ENCODE measurements at places on chromosomes 5 and 9.

GRCh38 chr9:28799876-28800275, 1226.6 kb upstream of the C9orf72 start:
- DNase-seq = no peak

DNA sequence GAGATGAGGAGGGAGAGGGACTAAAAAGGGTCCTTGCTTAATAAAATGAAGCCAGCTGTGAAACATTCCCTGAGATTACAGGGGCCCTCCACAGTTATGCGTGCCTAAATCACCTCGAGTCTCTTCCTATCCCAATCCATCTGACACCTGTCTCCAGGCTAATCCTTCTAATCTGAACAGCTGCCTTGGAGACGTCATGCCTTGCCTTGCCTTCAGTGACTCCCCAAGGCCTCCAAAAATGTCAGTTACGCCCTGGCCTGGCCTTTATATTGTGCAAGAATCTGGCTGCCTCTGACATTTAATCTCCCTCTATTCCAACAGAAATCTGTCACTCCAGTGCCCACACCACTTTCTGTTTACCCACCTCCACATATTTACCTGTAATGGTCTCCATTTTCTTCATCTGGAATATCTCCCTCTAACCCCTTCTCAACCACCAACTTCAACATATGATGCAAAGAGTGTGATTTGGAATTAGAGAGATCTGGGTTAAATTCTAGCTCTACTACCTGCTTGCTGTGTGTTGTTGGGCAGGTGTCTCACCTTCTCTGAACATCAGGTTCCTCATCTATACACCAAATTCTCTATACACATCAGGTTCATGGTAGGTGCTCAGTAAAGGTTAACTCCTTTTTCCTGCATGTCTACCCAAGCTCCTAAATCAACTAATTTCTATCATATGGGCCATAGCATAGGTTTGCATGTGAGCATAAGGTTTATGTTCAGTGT, 57.9 kb downstream of the PTCD2 start:
- no peak for DNase-seq

DNA sequence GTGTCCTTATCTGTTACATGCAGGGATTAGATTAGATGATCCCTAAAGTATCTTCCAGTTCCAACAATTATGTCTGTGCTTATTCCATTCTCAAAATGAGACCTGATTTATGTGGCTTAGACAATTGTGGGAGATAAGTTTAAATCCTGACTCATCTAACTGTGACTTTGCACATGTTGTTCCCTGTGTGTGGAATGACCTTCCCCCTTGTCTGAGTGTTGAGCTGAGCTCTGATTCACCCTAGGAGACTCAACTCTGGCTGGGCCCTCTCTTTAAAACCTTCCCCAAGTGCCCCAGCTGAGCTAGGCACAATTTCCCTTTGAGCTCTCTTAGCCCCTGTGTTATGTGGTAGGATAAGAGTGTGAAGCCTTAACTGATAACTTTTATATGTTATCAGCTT, 118.9 kb upstream of the ELL2 start:
- DNase-seq = peak; percentile 22

- DNase-seq = no peak
These were observed 590 bp downstream of the RASGRF2 start for GRCh38 chr5:80960531-80961375.

GRCh38 chr9:110440172-110440571, 102.5 kb upstream of the TXNDC8 start:
- peak; percentile 16 for DNase-seq

DNA sequence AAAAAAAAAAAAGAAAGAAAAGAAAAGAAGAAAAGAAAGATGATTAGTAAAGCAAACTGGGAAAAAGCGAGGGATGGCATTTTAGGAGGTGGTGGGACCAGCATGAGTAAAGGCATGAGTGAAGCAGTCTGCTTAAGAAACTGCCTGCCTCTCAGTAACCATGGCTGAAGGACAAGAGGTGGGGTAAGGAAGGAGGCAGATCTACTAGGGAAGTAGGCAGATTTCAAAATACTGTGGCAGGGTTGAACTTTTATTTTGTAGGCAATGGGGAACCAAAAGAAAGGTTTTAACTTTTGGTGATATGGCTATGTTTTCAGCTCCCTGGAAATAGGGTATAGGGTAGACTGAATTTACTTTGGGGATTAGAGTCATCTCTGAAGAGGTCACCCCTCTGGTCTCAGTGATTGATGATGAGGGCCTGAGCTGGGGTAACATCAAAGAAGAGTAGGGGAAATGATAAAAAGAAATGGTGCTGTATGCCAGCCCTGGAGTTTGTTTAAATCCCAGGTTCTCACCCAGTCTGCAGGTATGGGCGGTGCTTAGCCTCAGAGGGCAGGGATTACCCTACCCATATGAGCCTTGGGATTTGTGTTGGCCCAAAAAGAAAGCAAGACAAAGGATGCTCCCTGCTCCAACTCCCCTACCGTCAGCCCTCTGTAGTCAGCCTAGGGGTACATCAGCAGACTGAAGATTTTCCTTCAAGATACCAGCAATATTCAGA, 316.2 kb downstream of the CWC27 start:
- DNase-seq = no peak

DNA sequence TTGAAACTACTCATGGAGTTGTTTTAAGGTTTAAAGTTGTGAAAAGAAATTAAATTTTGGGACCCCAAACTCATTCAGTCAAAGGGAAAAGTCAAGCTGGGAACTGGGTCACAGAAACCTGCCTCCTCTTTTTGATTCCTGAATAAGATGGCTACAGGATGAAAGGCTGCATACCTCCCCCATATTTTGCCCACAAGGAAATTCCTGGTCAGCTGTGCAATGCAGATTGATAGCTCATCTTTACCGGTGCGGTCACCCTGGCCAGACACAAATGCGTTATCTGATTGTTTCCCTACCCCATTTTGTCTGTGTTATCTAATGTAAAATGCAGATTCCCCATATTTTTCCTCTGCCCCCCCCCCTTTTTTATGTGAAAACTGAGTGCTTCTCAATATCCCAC, 1.3 kb downstream of the HAVCR2 start:
- peak; percentile 20 for DNase-seq

DNA sequence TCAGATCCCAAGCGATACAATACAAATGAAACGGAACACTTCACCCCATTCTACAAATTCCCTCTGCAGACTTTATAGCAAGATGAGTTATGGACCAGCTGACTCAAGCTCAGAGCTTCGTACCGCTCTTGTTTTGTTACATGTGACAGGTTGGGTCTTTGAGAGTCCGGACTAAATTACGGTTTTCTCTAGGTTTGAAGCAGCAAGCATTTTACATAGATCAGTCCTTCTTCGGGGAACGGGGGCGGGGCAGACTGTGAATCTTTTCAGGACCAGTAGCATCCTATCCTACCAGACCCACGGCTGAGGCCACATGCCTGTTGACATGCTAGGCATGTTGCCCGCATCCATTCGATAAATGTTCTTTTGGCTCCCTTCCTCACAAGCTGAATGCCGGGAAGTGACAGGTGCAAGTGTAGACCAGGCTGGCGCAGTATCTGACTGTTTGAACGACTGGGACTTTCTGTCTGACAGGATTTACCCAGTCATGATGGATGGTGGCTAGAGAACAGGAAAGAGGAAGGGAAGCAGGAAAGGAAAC, 811.0 kb upstream of the GRAMD2B start:
- DNase-seq = no peak

GRCh38 chr9:128211186-128211980, 8.2 kb downstream of the DNM1 start:
- DNase-seq = no peak

- DNase-seq = no peak
These were observed 93.2 kb downstream of the MRPL36 start for GRCh38 chr5:1706428-1706827.

DNA sequence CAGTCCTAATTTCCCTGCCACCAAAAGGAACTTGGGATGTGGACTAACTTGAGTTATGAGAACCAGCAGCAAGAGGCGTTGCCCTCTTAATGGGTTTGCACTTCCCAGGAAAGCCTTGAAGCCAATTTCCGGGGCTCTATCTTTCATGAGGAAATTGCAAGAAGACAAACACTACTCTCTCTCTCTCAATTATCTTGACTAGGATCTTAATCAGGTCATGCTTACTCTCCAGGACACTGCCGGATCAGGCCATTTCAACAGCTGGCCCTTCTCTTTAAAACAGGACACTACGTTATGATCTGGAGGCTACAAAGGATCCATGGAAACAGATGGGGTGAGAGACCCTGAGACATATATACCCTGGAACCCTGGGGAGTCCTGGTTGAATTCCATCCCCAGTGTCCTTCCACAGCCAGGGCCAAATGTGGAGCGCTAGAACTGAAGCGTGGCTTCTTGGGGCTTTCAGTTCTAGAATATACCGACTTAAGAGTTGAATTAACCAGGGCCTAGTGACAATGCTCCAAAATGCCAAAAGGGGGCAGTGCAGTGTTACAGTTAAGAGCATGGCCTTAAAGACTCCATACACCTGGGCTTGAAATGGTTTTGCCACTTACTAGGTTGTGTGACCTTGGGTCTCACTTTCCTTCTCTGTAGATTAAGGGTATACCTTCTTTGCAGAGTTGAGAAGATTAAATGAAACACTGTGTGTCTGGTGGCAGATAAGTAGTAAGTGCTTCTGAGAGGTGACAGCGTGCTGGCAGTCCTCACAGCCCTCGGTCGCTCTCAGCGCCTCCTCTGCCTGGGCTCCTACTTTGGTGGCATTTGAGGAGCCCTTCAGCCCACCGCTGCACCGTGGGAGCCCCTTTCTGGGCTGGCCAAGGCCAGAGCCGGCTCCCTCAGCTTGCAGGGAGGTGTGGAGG, 21.1 kb downstream of the FAM219A start:
- peak; percentile 51 for DNase-seq

GRCh38 chr9:117742131-117742530, 37.9 kb downstream of the TLR4 start:
- no peak for DNase-seq

DNA sequence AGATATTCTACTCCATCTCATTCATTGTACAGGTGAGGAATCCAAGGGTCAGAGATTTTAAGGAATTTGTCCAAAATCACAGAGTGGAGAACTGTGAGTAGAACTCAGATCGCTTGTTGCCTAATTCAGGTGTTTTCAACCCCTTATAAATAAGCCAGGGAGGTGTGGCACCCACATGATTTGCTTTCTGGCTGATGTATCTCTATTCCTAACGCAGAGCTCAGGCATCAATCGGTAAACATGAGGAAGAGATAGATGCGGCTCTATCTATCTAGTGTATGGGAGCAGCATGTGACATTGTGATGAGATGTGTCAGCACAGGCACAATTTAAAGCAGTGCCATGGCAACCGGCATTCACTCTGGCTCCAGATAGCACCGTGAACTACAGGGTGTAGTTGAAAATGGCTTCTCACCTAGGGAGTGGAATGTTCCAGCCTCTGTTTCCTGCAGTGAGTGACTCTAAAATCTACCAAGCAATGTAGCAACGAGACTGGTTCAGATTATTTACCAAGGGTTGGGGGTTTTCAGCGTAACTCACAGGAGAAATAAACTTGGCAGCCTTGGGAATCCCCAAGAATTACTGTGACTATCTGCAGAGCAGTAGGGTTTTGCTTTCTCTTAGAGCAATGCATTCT, 53.4 kb upstream of the SUB1 start:
- peak; percentile 70 for DNase-seq

DNA sequence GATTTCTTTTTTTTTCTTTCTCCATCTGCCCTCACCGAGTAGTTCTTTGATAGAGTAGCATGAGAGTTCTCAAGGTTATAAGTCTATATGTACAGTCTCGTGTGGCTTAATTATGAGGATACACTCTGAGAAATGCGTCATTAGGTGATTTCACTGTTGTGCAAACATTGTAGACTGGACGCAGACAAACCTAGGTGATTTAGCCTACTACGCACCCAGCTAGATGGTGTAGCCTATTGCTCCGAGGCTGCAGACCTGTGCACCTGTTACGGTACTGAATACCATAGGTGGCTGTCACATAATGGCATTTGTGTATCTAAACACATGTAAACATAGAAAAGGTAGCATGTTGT, 26.9 kb upstream of the CORO2A start:
- DNase-seq = no peak

- DNase-seq = peak; percentile 97
These were observed 24.3 kb upstream of the PTGES start for GRCh38 chr9:129776938-129777768.

- DNase-seq = peak; percentile 67
These were observed 113.8 kb downstream of the MSX2 start for GRCh38 chr5:174837919-174838902.

DNA sequence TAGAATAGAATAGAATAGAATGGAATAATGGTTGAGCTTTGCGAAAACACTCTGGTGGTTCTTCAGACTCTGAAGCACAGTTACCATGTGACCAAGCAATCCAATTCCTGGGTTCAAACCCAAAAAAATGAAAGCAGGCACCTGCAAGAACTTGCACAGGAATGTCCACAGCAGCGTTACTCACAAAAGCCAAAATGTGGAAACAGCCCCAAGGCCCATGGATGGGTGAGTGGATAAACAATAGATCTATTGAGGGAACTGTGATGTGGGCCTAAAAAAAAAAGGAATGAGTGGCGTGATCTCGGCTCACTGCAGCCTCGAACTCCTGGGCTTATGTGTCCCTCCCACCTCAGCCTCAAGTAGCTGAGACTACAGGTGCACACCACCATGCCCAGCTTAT, 21.4 kb upstream of the TMEM250 start:
- DNase-seq = no peak

- DNase-seq = no peak
These were observed 44.8 kb downstream of the CTSL start for GRCh38 chr9:87770616-87771315.

GRCh38 chr9:114238891-114239875, 83.7 kb upstream of the ORM1 start:
- DNase-seq = no peak

DNA sequence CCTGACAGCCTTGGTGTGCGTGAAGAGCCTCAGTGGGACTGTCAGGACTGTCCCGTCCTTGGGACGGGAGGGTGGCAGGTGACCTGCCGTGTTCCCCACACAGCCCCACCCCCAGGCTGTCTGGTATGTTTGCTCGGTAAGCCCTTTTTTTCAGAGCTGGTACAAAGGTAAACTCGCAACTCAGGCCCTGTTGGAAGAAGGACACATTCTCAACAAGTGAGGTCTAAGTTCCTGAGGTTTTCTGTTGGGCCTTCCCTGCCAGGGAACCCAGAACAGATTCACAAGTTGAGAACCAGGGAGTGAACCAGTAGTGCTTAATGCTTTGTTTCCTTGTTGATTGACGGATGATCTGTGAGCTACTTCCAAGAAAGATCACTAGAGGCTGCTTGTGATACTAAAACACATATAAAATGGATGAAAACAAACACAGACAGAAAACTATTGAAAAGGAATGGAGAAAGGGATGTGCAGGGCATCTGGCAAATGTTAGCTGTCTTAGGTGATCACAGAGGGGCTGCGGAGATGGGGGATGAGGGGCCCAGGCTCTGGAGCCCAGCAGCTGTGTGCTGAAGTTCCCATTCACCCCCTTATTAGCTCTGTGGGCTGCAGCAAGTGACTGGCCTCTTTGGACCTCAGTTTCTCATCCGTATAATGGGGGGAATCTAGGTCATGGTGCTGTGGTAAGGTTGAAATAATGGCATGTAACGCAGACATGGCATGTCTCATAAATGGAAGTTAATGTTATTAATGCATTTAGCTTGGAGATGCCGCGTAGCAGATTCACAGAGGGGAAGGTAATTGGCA, 2.7 kb downstream of the NDST1 start:
- DNase-seq = no peak

- peak; percentile 54 for DNase-seq
These were observed 149.5 kb downstream of the FANCC start for GRCh38 chr9:95167998-95168397.

Data from urothelium cell line (cell line).